ENCODE measurements at places on chromosomes 6 and 20.

GRCh38 chr6:35310265-35310831 is 12.7 kb downstream of the DEF6 start:
- no peak for DNase-seq

DNA sequence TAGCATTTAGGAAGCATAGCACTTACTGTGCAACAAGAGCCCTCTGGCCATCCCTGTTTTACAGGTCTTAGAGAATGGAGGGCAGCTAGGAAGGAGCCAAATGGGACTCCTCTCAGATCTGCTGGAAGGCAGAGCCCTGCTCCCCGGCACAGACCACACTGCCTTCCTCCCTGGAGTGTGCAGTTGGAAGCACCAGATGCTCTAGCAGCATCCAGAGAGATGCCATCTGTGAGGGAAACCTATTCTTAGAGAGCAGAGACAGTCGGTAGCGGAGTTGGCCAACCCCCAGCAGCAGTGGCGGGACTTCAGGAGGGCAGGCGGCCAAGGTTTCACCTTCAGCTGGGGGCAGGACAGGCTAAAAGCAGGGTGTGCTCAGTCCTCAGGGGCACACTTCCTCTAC is 16.7 kb upstream of the E2F1 start:
- no peak for DNase-seq

GRCh38 chr20:14264869-14265268 is 72.5 kb downstream of the FLRT3 start:
- DNase-seq = no peak

- no peak for DNase-seq
These were observed 429.1 kb upstream of the CDH4 start for GRCh38 chr20:60822699-60823607.

- no peak for DNase-seq
These were observed 12.9 kb downstream of the VEGFA start for GRCh38 chr6:43782764-43783513.

GRCh38 chr6:159727717-159728445 is 575 bp downstream of the WTAP start:
- DNase-seq = no peak
